ENCODE measurements at places on chromosomes 5 and 9.

- DNase-seq = no peak
Measured at GRCh38 chr5:134029156-134029555, 24.4 kb upstream of the VDAC1 start.

- DNase-seq = no peak
Measured at GRCh38 chr9:18935541-18935940, 97.5 kb downstream of the SAXO1 start.

DNA sequence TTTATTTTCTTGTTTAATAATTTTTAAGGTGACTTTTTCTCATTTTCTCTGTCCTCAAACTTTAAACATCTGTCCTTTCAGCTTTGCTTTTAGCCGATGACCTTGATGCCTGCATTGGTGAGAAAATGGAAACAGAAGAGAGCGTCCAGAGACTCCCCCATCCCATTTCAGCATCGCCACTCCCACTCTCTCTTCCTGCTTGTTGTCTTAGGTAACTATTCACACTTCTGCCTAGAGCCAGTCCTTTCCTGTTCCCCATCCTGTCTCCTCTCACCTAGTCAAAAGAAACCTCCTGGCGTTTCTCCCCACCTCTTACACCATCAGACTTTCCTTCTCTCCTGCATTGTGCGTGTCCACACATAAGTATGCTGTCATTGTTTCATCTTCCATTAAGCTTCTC, 124.6 kb downstream of the MAST4 start:
- no peak for DNase-seq

DNA sequence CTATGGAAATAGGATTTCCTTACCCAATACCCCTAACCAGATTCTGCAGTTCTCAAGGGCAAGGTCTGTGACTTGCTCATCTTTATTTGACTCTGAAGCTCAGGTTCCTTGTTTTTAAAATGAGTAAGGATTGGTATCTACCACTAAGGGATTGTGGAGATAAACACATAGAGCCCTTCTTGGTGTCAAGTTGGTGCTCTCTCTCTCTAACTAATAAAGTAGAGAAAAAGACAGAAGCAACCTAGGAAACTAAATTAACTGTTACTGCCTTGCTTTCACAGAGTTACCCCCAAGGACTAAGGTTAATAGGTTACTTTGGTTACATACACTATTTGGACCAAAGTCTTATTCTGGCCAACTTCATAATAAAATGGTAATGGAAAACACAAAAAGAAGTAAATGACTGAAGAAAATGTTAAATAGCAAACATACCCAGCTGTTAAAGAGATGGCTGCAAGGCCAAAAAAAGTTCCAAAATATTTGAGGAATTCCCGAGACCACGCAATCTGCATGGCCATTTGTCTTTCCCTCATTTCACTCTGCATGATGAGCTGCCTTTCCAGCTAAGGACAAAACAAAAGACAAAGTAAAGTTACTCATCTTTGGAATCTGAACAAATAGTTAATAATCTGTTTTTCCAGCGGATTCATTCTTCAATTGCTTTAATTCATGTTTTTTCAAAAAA, 21.8 kb upstream of the RLN1 start:
- no peak for DNase-seq

- DNase-seq = no peak
Measured at GRCh38 chr5:169080448-169080911, 220.5 kb downstream of the SLIT3 start.

DNA sequence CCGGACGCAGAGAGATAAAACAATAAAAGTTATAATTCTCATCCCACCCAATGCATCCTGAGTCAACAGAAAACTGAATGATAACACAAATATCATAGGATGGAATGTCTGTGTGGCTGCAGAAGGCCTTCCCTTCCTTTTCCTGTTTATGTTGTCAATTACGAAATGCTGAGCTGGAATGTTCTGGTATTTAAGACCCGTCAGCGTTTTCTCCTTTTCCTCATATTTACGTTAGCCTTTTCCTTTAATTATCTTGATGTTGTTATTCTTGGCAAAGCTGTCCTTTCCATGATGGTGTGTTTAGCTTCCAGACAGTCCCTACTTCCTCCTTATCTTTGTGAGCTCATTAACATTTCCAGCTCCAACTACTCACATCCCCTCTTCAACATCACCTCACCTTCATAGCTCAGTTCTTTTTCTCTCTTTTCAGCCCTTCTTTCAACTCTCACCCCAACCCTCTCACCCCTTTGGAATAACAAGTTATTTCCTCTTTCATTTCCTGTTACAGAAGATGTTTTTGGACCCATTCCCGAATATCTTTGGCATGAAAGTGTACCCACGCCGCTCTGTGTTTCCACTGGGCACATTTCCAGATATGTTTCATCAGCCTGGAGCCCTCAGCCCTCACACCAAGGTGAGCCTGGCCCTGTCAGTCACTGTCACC, 221.6 kb downstream of the NR2F1-AS1 start:
- no peak for DNase-seq

- DNase-seq = no peak
Measured at GRCh38 chr9:96514800-96515158, 64.8 kb downstream of the HABP4 start.

DNA sequence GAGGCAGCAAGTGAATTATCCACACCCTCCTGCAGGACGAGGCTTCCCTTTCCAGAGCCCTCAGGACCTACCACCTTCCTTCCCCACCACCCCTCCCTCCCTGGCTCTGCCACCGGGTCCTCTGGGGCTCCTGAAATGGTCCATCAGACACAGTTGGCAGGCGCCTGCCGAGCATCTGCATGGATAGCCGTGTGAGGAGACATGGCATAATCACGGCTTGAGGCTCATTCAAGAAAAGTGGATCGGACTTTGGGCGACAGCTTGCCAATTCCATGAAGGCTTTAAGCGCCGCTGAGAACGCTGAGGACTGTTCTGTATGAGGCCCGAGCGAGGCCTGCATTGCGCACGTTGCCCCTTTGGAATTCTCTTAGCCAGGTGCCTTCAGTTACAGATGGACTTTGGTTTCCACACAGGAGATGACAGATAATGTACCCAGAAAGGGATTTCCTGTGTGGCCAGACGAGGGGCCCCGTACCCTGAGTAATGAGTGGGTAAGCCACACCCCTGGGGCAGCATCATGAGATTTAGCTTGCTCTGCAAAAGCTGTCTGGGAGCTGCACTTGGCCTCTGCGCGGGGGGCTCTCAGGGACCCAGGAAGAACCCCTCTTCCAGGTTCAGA, 179.8 kb downstream of the OLFM1 start:
- no peak for DNase-seq

DNA sequence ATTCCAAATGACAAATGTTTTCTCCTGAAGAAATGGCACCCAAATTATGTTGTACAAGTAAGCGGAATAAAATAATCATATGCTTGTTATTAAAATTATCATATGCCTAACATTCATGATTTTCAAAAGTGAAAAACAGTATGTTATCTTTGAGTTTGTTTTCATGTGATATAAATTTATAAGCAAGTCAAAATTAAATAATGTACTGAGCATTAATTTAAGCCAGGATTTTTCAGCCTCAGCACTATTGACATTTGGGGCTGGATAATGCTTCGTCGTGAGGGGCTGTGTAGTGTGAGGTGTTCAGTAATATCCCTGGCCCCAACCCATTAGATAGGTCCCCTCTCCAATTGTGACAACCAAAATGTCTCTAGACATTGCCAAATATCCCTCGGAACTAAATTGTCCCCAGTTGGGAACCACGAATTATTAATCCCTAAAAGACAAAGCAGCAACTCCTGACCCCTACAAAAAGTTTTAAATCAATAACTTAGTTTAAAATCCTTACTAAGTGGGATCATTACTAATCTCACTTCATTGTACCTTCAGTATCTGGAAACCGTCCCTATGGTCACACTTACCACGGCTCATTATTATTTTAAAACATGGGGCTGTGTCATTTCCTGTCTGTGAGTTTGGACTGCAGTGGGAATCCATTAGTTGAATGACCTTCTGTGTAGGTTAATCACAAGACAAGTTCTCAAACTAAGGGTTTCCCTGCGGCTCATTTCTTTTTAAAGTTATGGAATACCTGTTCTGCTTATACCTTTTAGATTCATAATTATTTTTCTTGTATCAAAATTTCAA, 1.3 kb upstream of the NNT start:
- DNase-seq = no peak

- DNase-seq = no peak
Measured at GRCh38 chr9:126327714-126328185, 1.1 kb downstream of the MVB12B start.

DNA sequence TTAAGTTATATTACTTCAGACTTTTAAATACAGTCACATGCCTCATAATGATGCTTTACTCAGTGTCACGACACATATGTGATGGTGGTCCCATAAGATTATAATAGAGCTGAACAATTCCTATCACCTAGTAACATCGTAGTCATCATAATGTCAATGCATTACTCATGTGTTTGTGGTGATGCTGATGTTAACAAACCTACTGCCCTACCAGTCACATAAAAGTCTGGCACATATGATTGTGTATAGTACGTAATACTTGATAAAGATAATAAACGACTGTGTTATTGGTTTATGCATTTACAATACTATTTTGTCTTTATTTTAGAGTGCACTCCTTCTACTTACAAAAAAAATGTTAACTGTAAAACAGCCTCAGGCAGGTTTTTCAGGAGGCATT, 103.7 kb downstream of the PAM start:
- DNase-seq = no peak

DNA sequence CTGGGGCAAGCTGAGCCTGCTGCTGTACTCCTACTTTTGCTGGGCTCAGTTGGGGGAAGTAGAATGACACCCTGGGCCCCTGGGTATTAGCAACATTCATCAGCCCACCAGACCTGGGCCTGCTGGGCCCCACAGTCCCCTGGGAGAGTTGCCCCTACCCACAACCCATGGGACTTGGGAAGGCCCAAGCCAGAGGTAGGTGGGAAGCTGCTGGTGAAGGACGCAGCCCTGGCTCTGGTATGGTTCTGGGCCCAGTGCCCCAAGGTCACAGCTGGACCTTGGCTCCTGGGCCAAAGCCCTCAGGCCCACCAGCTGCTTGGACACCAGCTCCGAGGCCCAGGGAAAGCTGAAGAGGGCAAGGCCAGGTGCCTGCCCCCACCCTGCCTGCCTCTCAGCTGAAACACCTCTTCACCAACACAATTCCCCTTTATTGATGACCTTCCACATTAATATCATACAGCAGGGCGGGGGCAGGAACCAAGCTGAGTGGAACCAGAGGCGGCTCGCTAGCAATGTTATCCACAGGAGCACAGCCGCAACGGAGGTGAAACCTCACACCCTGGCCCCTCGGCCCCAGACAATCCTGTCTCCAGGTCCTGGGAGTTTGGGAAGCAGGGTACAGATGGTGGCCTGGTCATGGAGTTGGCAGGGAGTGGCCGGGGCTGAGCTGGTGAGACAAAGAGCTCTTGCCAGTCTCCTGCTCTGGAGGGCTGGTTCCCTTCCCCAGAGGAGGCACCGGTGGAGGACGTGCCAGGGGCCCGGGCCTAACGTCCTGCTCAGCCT, 13.7 kb downstream of the DOLPP1 start:
- DNase-seq = no peak

GRCh38 chr5:5704352-5704751, 281.9 kb downstream of the ICE1 start:
- no peak for DNase-seq

DNA sequence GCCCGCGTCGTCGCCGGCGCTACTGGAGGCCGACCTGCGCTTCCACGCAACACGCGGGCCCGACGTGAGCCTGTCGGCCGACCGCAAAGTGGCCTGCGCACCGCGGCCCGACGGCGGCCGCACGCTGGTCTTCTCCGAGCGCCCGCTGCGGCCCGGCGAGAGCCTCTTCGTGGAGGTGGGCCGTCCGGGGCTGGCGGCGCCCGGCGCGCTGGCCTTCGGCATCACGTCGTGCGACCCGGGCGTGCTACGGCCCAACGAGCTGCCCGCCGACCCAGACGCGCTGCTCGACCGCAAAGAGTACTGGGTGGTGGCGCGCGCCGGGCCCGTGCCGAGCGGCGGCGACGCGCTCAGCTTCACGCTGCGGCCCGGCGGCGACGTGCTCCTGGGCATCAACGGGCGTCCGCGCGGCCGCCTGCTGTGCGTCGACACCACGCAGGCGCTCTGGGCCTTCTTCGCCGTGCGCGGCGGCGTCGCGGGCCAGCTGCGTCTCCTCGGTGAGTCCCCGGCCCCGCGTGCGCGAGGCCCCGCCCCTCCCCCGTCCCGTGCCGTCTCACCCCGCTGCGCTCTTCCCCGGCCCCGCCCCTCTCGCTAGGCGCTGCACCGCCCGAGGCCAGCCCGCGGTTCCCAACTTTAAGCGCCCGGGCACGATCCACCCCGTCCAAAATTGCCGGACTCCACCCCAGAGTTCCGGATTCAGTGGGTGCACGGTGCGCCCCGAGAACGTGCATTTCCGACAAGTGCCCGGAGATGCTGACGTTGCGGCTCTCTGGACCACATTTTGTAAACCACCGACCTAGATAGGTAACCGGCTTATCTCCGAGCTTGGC, 42.8 kb downstream of the NEURL1B start:
- no peak for DNase-seq

GRCh38 chr5:72531496-72532190, 24.4 kb upstream of the ZNF366 start:
- DNase-seq = no peak

- DNase-seq = no peak
Measured at GRCh38 chr5:42596817-42597216, 159.8 kb upstream of the CCDC152 start.

DNA sequence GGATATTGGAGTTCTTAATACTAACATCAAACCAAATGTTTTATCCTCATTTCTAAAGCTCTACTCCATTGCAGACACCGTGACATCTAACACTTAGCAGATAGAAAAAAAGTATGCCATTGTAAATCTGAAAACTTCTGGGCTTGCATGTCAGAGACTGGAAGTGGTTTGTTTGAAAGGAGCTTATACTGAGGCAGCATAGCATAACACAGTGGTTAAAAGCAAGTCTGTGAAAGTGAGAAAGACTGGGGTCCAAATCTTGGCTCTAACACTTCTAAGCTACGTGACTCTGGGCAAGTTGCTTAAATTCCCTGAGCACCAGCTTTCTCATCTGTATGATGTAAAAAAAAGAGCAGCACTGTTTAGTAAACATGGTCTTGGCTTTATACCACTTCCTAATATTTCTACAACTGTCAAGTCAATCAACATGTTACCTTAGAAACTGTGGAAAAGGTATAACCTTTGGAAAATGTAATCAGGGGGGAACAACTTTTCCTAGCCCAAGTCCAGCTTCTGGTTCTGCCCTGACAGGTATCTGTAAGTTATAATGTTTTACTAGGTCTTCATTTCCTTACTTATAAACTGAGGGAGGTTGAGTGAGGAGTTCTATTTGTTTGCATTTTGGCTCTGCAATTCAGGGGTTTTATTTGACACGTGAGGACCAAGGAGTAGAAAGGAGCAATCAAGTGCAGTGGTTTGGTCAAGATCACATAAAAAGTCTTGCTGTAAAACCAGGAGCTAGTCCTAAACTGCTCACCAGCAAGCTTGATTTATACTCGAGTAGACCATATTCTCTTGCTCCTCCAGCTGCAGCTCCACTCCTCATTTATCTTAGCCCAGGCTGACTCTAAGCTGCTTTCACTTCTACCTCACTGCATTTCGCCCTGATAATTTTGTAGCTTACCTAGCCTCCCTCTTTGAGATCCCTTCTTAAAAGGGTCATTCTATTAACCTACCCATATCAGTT, 541.0 kb downstream of the RAB3C start:
- DNase-seq = no peak

GRCh38 chr9:6845128-6845826, 87.5 kb downstream of the KDM4C start:
- no peak for DNase-seq
